ENCODE measurements at places on chromosomes 6 and 20.

- no peak for DNase-seq
Measured at GRCh38 chr6:91097364-91097763, 510.5 kb upstream of the MAP3K7 start.

- DNase-seq: no peak
Measured at GRCh38 chr20:59014680-59015389, 4.4 kb upstream of the TUBB1 start.

DNA sequence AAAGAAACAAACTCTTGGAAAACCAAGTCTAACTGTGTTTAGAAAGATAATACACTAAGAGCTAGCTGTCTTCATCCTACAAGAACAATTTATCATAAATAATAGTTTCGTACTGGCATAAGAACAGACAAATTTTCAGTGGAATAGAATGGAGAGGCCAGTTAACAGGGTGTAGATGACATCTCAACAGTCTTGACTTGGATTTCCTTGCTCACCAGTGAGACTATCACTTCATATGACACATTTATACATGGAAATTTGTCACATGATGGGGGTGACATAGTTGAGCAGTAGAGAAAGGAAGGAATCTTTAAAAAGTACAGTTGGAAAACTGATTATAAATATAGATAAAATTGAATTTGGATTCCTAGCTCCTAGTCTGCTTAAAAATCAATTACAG, 35.6 kb downstream of the TNFAIP3 start:
- DNase-seq: no peak

- DNase-seq: no peak
Measured at GRCh38 chr20:49659056-49659455, 54.6 kb downstream of the B4GALT5 start.

DNA sequence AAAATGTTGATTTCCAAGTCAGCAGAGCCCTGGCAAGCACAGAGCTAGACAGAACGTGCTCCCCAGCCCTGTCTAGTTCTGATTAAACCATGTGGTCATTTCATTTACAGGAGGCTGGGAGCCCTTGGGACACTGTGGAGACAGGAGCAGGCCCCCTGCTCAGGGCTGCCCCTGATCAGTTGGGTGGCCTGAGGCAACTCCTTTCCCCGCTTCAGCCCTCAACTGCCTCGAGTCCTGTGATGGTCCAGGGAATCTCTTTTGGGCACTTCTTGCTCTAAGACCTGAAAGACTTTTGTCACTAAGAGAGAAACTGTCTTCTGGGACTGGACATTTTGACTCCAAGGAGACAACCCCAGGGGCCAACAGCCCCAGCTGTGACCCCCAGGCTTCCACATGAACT, 13.5 kb downstream of the DYNLRB1 start:
- DNase-seq: no peak

DNA sequence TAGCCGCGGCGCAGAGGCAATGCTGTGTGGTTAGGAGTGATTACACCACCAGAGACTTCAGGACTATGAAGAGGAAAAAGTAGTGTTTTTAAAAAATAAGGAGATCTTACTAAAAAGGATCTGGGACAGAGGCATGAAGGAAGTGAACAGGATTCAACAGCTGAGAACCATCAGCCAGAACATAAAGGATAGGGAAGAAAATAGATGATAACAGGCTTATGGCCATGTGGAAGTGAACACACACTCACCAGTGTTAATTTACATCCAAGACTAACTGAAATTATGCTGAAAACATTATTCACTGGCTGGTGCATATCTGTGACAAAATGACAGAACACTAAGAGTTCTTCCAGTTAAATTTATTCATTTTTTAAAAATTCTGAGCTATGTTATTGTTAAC, 47.5 kb upstream of the BCLAF1 start:
- no peak for DNase-seq

GRCh38 chr6:26032340-26033084, 54.7 kb upstream of the HFE start:
- no peak for DNase-seq

- DNase-seq: no peak
Measured at GRCh38 chr6:13099771-13100170, 228.6 kb downstream of the TBC1D7 start.

DNA sequence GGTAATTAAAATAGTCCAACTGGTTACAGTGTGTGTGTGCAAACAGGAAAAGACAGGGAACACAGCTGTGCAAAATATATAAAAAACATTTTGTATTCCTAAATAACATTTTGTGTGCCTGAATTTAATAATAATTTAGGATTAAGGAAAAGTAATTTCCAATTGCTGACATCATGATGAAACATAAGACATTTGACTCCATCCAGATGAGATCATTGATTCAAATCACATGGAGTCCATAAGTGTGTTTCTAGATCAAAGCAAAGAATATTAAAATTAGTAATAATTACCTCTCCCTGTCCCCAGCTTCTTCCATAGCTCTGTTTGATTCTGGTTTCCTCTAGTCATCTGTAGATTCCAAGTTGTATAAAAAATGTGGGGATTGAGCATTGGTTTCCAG, 64.6 kb upstream of the BTN3A2 start:
- no peak for DNase-seq

DNA sequence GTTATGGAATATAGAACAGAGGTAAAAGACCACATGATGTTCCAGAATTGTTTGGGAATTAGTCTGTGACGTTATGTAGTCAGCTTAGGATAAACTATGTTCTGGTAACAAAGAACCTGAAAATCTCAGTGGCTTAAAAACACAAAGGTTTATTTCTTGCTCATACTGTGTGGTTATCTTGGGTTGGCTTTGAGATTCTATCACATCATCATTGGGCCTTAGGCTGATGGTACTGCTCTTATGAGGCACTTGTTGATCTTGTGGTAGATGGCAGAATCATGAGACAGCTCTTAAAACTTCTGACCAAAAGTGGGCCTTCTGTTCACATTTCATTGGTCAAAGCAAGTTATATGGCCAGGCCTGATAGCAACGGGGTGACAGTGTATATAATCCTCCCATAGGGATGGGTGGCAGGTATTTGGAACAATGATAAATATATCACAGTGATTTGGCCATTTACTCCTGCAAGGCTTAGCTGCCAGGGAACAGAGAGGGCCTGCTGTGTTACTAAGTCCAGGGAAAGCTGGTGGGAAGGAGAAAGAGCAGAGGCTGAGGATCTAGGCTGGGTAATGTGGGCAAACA, 13.5 kb downstream of the DHX35 start:
- DNase-seq: no peak

GRCh38 chr6:42808492-42809483, 26.9 kb downstream of the BICRAL start:
- DNase-seq: no peak

- no peak for DNase-seq
Measured at GRCh38 chr6:144252259-144252658, 32.9 kb upstream of the UTRN start.

DNA sequence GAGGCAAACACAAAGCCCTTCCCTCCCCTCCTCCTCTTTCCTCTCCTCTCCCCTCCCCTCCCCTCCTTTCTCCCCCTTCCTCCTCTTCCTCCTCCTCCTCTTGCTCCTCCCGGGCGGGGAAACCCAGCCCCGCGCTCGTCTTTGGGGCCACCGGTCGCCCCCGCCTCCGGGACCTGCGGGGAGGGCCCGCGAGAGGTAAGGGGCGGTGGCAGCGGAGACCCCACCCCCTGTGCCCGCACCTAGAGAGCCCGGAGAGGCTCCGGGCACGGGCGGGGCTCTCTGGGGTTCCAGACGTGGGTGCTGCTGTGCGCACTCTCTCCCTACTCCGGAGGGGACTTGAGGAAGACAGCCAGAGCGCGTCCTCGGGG, at the start of gene RIN2:
RIN2 (plus strand) TSS at position 126 of the 368 bp plus-strand sequence. CDS start 131,344 bp downstream, outside the sequence.
- DNase-seq: no peak

DNA sequence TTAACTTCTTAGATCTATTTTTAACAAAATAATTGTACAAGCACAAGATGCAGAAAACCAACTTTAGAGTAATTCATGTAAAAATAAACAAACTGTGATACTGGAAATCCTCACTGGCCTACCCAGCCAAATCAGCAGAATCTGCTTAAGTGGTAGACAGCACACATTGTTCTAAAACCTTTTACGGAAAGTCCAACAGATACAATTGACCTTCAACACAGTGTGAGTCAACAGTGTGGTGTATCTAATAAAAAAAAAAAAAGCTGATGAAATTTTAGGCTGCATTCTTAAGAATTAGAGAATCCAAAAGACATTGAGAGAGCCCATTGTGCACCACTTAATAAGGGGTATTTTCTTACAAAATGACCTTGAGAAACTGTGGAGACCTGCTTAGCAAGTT, 174.5 kb downstream of the COL21A1 start:
- no peak for DNase-seq

GRCh38 chr20:35901678-35902544, 52.4 kb downstream of the SCAND1 start:
- no peak for DNase-seq

- DNase-seq: no peak
Measured at GRCh38 chr6:164051427-164051826, 636.9 kb downstream of the QKI start.

DNA sequence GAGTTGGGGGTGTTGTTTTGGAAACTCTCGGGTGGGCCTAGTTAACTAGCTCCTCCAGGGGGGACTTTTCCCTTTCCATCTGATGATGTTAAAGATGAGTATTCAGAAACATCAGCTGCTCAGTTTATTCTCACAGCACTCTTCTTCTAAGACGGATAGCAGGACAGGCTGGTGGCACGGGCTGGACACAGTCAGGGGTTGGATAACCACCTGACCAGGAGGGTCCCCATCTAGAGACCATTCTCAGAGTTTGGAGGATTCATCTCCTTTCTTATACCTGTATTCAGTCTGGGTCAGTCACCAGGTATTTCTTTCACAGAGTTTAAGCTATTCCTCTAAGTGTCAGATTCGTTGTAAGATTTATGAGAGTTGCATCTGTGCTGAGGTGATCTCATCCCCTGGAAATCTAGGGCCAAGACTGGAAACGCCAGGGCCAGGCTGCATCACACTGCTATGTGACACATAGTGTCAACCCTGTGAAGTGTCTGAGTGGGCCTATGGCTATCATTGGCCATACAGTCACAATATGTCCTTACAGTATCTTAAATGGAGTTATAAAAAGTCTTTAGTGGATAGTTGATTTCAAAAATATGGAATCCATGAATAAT, 111.7 kb downstream of the FAM50B start:
- DNase-seq: no peak

GRCh38 chr6:1906014-1906413, 296.3 kb downstream of the FOXC1 start:
- no peak for DNase-seq

- DNase-seq: no peak
Measured at GRCh38 chr20:2131366-2131765, 29.7 kb downstream of the STK35 start.

DNA sequence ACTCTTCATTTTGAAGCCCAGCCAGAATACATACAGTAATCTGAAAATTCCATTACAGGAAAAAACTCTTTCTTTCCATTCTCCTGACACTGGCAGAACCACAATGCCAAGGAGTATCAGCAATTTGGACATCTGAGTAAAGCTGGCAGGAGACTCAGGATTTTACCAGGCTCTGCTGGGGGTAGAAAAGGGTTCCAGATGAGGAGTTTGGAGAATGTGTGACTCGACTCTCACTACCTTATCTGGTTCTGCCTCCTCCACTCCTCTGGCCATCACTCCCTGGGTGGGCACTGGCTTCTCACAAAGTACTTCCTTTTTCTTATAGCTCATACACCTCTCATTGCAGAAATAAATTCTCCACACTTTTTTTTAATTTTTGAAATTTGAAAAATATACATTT, 10.6 kb upstream of the WFDC8 start:
- DNase-seq: no peak

GRCh38 chr6:35831257-35832007, 26.3 kb downstream of the LHFPL5 start:
- no peak for DNase-seq

GRCh38 chr6:29763491-29764289, 40.5 kb downstream of the HLA-F start:
- no peak for DNase-seq

GRCh38 chr6:136037876-136038460, 186.5 kb downstream of the PDE7B start:
- no peak for DNase-seq

DNA sequence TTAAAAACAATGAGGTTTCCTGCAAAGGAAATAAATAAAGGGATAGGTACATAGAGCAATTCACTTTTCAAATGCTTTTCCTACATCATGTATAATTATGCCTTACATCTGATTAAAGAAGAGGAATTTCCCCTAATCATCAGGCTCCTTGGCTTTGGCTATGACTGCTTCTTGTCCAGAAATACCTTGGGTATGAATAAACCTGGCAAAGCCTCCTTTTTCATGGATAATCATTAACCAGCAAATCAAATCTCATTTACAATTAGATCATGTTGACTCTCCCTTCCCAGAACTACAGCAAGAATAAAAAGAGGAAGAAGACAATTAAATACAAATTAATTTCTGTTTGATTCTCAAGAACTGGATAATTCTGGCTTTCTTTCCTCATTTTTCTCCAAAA, 58.0 kb upstream of the CD2AP start:
- DNase-seq: no peak

- no peak for DNase-seq
Measured at GRCh38 chr6:33677143-33677660, 34.3 kb downstream of the UQCC2 start.

DNA sequence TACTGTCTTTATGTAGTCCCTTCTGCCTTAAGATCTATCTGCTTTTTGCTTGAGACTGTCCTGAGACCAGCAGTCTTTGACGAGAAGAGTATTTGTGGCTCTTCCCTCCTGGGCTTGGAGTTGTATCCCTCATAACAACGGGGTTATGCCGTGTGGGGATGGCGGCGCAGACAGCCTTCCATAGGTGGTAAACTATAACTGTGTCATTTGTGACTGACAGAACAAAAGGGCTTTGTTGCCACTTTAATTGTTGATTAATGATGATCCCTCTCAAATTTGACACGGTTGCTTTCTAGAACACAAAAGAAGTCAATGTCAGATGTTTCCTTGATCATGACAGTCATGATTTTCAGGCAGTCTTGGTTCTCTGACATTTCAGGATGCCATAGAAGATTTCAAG, 196.6 kb downstream of the JARID2 start:
- no peak for DNase-seq

DNA sequence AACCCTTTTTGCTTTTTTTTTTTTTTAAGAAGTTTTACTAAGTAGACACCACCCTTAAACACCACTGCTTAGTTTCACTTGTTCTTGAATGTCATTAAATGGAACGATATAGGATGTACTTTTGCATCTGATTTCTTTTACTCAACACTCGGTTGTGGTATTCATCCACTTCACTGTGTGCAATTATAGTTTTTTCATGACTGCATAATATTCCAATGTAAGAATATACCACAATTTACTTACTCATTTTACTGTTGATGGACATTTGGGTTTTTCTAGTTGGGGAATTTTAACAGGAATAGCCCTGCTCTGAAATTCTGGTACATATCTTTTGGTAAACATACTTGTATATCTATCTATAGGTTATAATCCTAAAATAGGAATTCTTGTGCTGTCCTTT, 29.9 kb downstream of the RTN4IP1 start:
- DNase-seq: no peak

- no peak for DNase-seq
Measured at GRCh38 chr20:59770270-59770669, 163.2 kb downstream of the SYCP2 start.

GRCh38 chr6:24426729-24427446, 24.2 kb downstream of the MRS2 start:
- no peak for DNase-seq

GRCh38 chr6:128347123-128347522, 173.3 kb downstream of the PTPRK start:
- no peak for DNase-seq

GRCh38 chr6:2756687-2757224, 6.0 kb upstream of the MYLK4 start:
- DNase-seq: no peak

GRCh38 chr6:12572896-12573827, 143.4 kb upstream of the PHACTR1 start:
- no peak for DNase-seq

Data from H1 (cell line).